ENCODE measurements at places on chromosomes 2 and 18.

- DNase-seq = no peak
These were observed 356.9 kb upstream of the RAB12 start for GRCh38 chr18:8252371-8252770.

DNA sequence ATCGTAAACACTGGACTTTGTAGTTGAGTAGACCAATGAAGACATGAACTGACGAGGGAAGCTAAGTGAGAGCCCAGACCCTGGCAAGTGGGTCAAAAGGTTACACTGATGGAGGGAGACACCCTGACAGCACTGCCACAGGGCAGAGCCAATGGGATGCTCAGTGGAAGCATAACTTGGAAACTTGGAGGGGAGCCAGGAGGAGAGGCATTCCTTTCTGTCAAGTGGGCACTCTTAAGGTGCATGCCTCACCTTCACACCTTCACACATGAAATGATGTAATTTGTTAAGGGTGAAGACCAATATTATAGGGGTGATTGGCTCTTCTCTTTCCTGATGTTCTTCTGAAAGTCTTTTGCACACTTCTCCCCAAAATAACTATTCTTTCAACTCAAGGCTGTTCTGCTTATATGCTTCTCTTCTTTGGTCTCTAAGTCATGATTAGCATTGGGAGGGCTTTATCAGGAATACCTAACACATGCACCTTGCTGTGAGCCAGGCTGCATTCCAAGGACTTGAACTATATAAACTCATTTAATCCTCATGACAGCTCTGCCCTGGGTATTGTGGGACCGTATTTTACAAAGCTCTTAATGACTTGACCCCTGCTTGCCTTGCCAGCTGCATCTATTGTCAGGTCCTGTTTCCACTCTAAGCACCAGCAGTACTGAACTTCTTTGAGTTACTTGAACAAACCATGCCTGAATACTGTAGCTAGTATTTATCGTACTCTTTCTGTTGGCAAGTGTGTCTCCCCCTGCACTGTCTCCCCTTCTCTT lies 19.0 kb downstream of the RPL37A start:
- no peak for DNase-seq

GRCh38 chr2:102619414-102620319 lies at the start of gene SLC9A2:
SLC9A2 (plus strand) TSS chr2:102619553; CDS start chr2:102619849, 296 bp downstream.
- DNase-seq = no peak

GRCh38 chr2:67604360-67604759 lies 207.2 kb downstream of the ETAA1 start:
- no peak for DNase-seq

- DNase-seq = no peak
These were observed 373.8 kb downstream of the EPHA4 start for GRCh38 chr2:221198309-221198708.

DNA sequence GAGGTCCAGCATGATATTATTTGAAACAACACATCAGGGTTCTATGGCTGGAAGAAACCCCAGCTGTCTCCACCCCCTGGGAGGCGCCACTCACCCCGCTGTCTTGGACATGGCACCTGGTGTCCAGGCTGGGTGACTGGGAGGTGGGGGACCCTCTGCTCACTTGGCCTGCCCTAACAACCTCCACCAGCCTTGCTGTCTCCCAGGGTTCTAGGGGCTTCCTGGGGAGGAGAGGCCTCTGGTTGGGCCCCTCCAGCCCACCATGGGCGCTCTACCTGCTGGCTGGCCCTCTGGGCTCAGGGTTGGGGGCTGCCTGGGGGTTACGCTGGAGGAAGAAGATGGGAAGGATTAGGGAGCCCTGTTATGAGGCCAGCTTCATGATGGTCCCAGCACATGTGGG lies 16.3 kb downstream of the PER2 start:
- no peak for DNase-seq

DNA sequence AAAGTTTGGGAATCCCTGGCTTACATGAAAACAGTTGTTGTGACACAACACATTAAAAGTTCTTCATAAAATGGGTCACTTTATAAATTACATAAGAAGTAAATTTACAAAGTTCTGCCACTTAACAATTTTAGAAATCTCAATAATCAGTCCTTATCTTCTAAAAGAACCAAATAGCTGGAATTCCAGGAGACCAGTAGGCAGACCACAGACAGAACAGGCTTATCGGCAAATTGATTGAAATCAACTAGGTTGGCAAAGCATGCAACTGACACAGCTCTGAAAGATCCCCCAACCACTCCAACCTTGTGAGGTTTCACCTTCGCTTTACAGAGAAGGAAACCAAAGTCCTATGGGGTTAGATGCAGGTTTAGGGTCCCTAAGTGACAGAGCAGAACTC lies 103.0 kb downstream of the DNER start:
- no peak for DNase-seq

DNA sequence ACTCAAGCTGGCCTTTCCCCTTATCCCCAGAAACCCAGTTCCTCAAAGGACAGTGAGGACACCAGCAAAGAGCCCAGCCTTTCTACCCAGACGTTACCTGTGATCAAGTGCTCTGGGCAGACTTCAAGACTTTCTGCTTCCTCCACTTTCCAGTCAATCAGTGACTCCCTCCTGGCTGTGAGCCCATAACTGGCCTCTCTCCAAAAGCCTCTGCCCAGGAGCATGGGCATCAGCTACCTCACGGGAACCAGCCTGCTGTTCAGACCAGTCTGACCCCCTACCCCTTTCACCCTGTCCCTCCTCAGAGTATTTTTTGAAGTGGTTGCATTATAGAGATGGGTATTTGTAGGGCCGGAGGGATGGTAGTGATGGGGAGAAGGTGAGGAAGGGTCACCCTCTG lies 27.7 kb upstream of the CYP27A1 start:
- DNase-seq = no peak

- DNase-seq = no peak
These were observed 7.1 kb downstream of the CKAP2L start for GRCh38 chr2:112757265-112757664.

DNA sequence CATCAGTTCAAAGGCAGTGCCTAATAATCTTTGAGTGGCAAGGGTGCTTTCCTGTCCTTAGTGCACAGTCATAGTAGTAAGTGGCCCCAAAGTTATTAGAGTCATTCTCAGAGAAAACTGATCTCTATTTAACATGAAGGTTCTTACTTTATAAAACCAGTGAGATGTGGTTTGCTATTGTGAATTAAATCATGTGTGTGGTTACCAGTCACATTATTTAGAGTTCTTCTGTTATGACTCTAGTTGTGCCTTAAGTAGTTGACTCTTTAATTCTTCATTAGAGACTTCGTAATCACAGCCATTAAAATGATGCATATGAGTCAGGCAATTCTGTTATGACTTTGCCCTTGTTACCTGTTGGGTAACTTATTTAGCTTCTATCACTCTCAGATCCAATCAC lies 1392.9 kb upstream of the ACVR2A start:
- no peak for DNase-seq

DNA sequence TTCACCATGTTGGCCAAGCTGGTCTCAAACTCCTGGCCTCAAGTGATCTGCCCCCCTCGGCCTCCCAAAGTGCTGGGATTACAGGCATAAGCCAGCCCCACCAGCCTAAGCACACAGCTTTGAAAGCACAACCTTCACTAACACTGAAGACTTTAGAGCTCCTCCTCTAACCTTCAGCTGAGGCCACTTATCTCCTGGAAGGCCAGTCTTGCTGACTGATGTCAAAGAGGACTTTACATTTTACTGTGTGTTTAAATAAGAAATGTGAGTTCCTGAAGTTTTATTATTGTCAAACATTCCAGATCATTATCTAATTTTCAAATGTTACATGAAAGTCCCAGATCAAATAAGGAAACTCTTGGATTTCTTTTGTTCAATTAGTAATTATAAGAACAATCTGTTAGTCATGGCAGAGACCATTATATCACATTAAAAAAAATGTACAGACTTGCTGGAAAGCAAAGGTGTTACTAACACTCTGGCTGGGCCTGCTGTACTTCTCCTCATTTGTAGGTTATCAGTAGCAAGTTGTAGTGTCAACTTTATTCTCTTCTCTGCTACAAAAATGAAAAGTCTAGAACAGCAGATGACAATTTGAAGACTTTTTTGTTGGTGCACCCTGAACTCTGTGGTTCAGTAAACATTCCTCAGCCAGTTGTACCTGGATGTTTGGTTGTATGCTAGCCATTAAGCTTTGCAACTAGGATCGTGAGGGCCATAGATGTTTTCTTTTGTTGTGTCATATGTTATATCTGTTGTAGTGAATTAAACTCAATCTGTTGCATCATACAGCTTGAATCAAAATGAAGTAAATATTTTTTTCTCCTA lies 80.0 kb downstream of the AOX1 start:
- DNase-seq = no peak

- DNase-seq = no peak
These were observed 719.5 kb downstream of the DPP10 start for GRCh38 chr2:115161771-115162493.

- no peak for DNase-seq
These were observed 1.8 kb upstream of the ALK start for GRCh38 chr2:29923110-29923721.

GRCh38 chr2:168186452-168186851 lies 60.9 kb downstream of the STK39 start:
- DNase-seq = no peak

GRCh38 chr2:172978063-172978383 lies 97.6 kb upstream of the MAP3K20 start:
- DNase-seq = no peak

DNA sequence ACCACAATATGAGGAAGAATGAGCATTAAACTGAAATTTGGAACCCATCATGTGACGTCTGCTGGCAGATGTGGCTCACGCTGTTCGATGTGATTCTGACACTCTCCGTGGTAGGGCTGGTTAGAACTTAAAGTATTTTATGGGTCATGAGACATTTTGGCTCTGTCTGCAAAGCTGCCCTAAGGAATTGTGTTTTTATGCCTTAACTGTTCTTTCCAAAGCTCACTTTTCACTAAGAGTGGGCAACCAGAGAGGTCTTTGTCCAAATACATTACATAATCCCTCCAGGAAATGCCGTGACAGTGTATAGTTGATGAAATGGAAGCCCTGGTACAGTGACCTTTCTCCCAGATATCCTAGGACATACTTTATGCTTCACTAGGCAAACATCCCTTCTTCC lies 119.1 kb downstream of the AQP4 start:
- no peak for DNase-seq

- DNase-seq = no peak
These were observed 140.3 kb downstream of the CYRIA start for GRCh38 chr2:16525265-16525887.

- no peak for DNase-seq
These were observed 199.5 kb downstream of the TTC32 start for GRCh38 chr2:19702267-19702666.

- DNase-seq = no peak
These were observed 13.7 kb downstream of the SESTD1 start for GRCh38 chr2:179250848-179251504.

GRCh38 chr2:133266926-133267590 lies 301.2 kb downstream of the NCKAP5 start:
- no peak for DNase-seq

GRCh38 chr18:57077005-57077765 lies 69.7 kb upstream of the BOD1L2 start:
- no peak for DNase-seq

DNA sequence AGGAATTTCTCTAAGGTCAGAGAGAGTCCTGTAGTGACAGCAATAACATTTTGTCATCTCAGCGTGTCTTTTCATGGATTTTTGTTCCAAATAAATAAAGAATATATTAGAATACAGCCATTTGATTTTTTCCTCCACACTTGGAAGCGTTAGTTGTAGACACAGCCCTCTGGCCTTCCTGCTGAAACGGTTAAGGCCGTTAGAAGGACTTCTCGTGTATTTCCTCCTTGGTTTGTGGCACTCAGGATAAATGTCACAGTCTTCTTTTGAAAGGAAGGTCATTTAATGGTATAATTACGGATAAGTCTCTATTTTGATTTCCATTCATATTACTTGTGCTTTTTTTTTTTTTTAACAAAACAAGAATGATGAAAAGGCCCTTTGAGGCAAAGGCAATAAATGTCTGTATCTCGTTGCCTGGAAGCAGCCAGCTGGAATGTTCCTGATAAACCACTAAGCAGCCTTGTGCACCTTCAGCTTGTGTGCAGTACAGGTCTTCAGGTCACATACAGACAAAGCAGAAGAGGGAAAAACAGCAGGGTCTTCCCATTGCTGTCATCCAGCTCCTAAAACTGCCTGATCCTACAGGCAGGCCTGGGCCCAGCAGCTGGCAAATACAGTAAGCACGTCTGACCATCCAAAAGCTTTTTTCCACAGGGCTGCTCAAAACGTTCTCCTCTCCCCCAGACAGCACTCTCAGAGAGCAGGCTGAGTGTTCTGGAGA lies 14.4 kb downstream of the EFR3B start:
- no peak for DNase-seq

GRCh38 chr2:8582191-8582590 lies 99.7 kb upstream of the ID2 start:
- DNase-seq = no peak

GRCh38 chr2:108220942-108221541 lies 18.7 kb upstream of the SULT1C3 start:
- no peak for DNase-seq

GRCh38 chr2:56030901-56031300 lies 107.3 kb upstream of the EFEMP1 start:
- no peak for DNase-seq

DNA sequence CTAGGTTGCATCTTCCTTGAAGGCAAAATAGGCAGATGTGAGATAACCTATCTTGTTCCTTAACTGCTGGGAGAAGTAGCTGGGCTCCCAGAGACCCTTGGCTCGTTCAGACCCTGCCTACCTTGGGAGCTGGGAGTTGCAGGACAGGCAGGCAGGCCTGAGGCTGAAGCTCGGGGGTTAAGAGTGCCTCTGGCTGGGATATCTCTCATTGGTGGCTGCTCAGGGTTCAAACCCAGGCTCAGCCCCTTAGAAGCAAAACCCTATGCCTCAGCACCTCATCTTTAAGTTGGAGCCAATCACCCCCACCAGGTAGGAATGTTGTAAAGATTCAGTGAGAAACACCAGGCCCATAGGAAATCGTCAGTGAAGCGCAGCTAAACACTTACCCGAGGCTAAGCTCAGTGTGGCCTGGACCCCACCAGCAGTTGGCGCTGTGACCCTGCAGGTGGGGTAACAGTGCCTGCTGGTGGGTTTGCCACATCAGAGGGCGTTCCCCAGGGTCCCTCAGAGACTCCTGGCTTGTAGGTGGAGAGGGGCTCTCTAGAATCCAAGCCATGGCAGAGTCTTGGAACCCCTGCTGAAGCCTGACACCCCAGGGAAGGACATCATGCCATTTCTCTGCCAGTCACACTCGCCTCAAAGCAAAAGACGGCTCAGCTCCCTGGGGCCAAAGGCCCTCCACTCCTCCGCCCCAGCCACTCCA lies 54.6 kb upstream of the GPR17 start:
- DNase-seq = peak; percentile 27

Data from stimulated activated CD4-positive, alpha-beta T cell treated with anti-CD3 and anti-CD28 coated beads, Interleukin-1b, Interleukin-23, amount 100 ng/mL, for 1 hour (primary cell).